H1 (cell line): ENCODE measurements at places on chromosomes 11 and 22.

DNA sequence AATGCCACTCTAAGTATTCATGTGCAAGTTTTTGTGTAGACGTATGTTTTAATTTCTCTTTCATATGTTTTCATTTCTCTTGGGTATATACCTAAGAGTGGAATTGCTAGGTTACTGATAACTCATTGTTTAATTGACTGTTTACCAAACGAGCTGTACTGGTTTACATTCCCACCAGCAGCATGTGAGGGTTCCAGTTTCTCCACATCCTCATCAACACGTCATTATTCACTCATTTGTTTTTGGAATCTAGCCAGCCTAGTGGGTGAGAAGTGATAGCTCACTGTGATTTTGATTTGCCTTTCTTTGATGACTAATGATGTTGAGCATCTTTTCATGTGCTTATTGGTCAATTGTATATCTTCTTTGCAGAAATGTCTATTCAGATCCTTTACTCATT lies 4.0 kb downstream of the ANKRD13D start:
- DNase-seq: no peak
- H3K36me3 ChIP-seq: peaks cover 10% of the 10 kb centered on the region; the same call in 1 of the 2 replicates
- H3K4me1 ChIP-seq: peaks cover 10% of the 10 kb centered on the region

DNA sequence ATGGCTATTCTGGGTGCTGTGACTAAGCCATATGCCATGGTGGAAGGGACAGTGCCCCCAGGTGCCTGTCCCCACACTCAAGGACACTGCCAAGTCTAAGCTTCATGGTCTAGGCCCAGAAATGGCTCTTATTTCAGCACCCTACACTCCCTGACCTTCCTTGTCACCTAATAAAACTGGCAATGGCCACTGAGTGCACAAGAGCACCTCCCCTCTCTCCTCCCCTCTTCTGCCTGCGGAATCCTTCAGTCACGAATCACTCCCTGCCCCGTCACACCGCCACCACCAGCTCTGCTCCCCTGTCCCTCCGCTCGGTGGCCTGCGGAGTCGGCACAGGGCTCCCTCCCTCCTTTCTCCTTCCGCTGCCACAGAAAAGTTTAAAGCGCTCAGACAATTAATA lies 19.0 kb upstream of the LMO1 start:
- no peaks in the 10 kb centered on the region for H3K36me3 ChIP-seq
- no peak overlapping the region for H3K27ac ChIP-seq
- H3K4me3 ChIP-seq: peak overlapping the region; percentile 35

DNA sequence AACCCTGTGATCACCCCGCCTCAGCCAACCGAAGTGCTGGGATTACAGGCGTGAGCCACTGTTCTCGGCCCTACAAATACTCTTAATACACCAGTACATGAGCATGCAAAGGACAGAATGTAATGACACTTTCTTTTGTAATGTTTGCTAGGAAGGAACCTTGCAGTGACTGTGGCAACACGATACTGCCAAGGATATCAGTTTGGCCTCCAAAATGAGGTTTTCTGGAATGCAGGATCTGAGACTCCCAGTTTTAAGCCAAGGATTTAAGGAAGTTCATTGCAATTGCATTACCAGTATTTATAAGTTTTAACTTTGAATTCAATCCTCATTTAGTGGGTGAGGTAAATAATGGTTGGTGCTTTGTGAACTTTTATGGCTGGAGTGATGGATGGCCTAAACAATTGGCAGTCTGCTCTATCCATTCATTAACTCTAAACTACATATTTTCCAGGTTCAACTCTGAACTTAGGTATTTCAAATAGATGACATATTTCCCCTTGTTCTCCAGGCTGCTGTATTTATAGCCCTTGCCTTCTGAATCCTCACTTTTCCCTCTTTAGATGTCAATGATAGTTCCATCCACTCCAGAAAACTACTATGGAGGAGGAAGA lies 330.3 kb downstream of the C11orf87 start:
- DNase-seq: no peak
- no peak overlapping the region for H3K27ac ChIP-seq
- H3K36me3 ChIP-seq: no peaks in the 10 kb centered on the region
- no peaks in the 10 kb centered on the region for H3K27me3 ChIP-seq
- H3K4me3 ChIP-seq: no peak overlapping the region

GRCh38 chr22:25800766-25801165 lies 58.8 kb downstream of the MYO18B start:
- H3K4me1 ChIP-seq: no peaks in the 10 kb centered on the region
- H3K36me3 ChIP-seq: no peaks in the 10 kb centered on the region
- DNase-seq: no peak
- H3K4me3 ChIP-seq: no peak overlapping the region

DNA sequence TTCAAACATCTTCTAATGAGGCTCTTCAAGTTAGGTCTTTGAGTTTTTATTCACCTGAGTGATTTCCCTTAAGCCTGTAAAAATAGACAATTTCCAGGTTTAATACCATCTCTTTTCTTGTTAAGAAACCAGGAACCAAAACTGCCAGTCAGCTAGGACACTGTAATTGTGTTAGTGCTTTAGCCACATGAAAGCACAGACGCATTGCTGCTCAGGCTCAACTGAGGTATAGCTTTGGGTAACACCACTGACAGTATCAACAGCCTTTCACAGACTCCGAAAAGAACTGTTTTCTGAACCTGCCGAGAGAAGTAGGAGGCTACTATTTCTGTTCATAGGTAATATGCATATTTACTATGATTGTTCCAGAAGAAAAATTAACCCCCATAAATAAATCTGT lies 768.7 kb downstream of the ETS1 start:
- H3K36me3 ChIP-seq: no peaks in the 10 kb centered on the region
- no peaks in the 10 kb centered on the region for H3K4me1 ChIP-seq
- no peaks in the 10 kb centered on the region for H3K27me3 ChIP-seq
- no peak overlapping the region for H3K4me3 ChIP-seq
- H3K27ac ChIP-seq: no peak overlapping the region

- H3K36me3 ChIP-seq: no peaks in the 10 kb centered on the region
- H3K27ac ChIP-seq: no peak overlapping the region
- no peak overlapping the region for H3K4me3 ChIP-seq
- H3K27me3 ChIP-seq: no peaks in the 10 kb centered on the region
- no peaks in the 10 kb centered on the region for H3K4me1 ChIP-seq
Observed at GRCh38 chr11:132734217-132734616, 798.1 kb downstream of the OPCML start.

GRCh38 chr11:114847306-114847975 lies 169.1 kb downstream of the NXPE2 start:
- no peaks in the 10 kb centered on the region for H3K36me3 ChIP-seq
- DNase-seq: no peak
- no peaks in the 10 kb centered on the region for H3K27me3 ChIP-seq

DNA sequence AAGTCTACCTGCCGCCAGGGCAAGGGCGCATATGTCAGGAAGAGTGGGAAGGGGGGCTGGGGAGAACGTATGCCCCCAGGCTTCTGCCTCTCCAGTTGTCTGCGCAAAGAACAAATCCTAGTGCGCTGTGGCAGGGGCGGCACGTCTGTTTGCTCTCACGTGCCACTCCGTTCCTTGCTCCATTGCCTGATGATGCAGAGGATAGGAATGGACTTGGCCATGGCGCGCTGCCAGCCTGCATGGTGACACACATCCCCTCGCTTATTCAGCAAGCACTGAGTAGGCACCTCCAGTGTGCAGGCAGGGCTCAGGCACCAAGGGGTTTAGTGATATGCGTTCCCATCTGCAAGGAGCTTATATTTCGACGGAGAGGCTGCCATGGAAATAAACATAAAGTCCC lies 45.4 kb upstream of the SLC22A12 start:
- peaks cover 2% of the 10 kb centered on the region for H3K27me3 ChIP-seq
- DNase-seq: no peak
- H3K27ac ChIP-seq: no peak overlapping the region
- no peaks in the 10 kb centered on the region for H3K36me3 ChIP-seq

DNA sequence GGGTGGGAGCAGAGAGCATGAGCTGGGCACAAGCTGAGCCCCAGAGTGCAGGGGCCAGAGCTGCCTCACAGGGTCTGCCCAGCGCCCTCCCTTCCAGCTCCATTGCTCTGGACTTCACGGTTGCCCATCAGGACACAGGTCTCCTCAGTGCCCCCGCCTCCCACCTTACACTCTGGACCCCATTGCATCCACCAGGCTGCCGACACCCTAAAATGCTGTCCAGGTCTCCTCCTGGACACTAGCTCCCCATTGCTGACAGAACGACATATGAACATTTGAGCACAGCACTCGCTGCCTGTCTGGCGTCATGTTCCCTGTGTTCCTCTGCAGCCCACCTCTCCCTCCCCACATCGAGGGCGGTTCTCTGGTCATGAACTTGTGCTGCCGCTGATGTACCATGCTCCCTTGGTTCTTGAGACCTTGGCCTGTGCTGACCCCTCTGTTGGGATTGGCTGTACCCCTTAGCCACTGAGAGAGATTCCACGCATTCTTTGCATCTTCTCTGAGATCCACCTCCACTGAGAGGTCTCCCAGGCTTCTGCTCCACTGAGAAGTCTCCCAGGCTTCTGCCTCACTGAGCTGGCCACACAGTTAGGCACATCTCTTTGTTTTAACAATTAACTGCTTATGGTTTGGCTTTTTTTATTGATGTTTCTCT lies 34.2 kb upstream of the NECTIN1 start:
- no peak for DNase-seq
- H3K27me3 ChIP-seq: no peaks in the 10 kb centered on the region
- no peak overlapping the region for H3K4me3 ChIP-seq
- no peaks in the 10 kb centered on the region for H3K36me3 ChIP-seq
- H3K4me1 ChIP-seq: peaks cover 5% of the 10 kb centered on the region; the same call in 1 of the 2 replicates

- H3K36me3 ChIP-seq: peaks cover 3% of the 10 kb centered on the region; the same call in 1 of the 2 replicates
- no peaks in the 10 kb centered on the region for H3K4me1 ChIP-seq
- no peak overlapping the region for H3K27ac ChIP-seq
- DNase-seq: no peak
- H3K4me3 ChIP-seq: no peak overlapping the region
Observed at GRCh38 chr22:37665487-37665886, 7.0 kb downstream of the PDXP start.

- H3K27ac ChIP-seq: no peak overlapping the region
- H3K27me3 ChIP-seq: no peaks in the 10 kb centered on the region
- DNase-seq: no peak
- no peak overlapping the region for H3K4me3 ChIP-seq
Observed at GRCh38 chr11:61032824-61033223, 61.3 kb downstream of the CD6 start.

GRCh38 chr11:34207487-34208180 lies 102.2 kb downstream of the NAT10 start:
- DNase-seq: no peak
- H3K27ac ChIP-seq: no peak overlapping the region
- no peaks in the 10 kb centered on the region for H3K36me3 ChIP-seq
- no peaks in the 10 kb centered on the region for H3K27me3 ChIP-seq
- H3K4me3 ChIP-seq: no peak overlapping the region

DNA sequence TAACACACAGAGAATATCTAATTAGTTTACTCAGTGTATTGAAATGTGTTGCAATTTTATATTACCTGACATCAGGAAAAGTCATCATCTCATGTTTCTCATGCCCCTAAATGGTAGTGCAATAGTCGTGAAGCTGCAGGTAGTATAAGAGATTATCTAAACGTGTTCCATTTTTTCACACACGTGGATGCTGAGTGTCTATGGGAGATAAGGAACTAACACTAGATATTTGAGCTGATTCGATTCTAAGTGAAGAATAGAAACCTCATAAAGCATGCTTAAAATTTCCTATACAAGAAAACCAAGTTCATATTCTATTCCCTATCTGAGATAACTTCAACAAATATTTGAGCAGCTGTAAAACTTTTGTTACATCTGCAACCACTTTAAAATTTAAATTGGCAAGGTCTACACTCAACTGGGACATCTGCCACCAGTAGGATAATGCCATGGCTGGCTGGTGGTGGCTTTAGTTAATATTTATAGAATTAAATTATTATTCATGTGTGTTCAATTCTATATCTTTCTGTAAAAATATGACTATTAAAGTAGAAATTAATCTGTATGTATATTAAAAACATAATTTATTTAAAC lies 388.8 kb downstream of the LUZP2 start:
- H3K27me3 ChIP-seq: no peaks in the 10 kb centered on the region
- no peak for DNase-seq
- no peak overlapping the region for H3K27ac ChIP-seq
- H3K36me3 ChIP-seq: no peaks in the 10 kb centered on the region
- no peaks in the 10 kb centered on the region for H3K4me1 ChIP-seq
- H3K4me3 ChIP-seq: no peak overlapping the region

GRCh38 chr11:13343067-13343466 lies 65.5 kb downstream of the BMAL1 start:
- DNase-seq: no peak
- H3K36me3 ChIP-seq: no peaks in the 10 kb centered on the region
- no peak overlapping the region for H3K4me3 ChIP-seq
- H3K4me1 ChIP-seq: no peaks in the 10 kb centered on the region; the same call in 1 of the 2 replicates

GRCh38 chr11:69135420-69136363 lies 20.0 kb upstream of the SMIM38 start:
- H3K4me3 ChIP-seq: no peak overlapping the region
- no peak overlapping the region for H3K27ac ChIP-seq
- no peak for DNase-seq
- H3K27me3 ChIP-seq: no peaks in the 10 kb centered on the region; the same call in 1 of the 2 replicates
- no peaks in the 10 kb centered on the region; the same call in 1 of the 2 replicates for H3K4me1 ChIP-seq

DNA sequence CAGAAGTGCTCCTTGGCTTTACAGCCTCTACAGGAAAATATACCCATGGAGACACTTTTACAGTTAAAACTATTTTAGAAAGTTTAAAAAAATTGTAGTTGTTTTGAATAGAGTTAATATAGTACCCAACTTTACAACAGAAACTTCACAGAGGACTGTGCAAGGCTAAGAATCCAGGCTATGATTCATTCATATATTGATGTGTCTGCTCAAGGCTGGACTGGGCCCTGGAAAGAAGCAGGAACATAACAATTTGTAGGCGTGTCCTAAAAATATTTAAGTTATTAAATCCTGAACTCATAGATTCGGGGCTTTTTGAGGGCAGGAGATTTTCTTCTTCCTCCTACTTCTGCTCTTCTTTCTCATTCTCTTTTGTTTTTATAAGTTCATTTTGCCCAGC lies 291.5 kb upstream of the CCDC179 start:
- H3K4me1 ChIP-seq: no peaks in the 10 kb centered on the region
- DNase-seq: no peak
- H3K27me3 ChIP-seq: no peaks in the 10 kb centered on the region
- no peak overlapping the region for H3K4me3 ChIP-seq
- H3K27ac ChIP-seq: no peak overlapping the region
- no peaks in the 10 kb centered on the region for H3K36me3 ChIP-seq

DNA sequence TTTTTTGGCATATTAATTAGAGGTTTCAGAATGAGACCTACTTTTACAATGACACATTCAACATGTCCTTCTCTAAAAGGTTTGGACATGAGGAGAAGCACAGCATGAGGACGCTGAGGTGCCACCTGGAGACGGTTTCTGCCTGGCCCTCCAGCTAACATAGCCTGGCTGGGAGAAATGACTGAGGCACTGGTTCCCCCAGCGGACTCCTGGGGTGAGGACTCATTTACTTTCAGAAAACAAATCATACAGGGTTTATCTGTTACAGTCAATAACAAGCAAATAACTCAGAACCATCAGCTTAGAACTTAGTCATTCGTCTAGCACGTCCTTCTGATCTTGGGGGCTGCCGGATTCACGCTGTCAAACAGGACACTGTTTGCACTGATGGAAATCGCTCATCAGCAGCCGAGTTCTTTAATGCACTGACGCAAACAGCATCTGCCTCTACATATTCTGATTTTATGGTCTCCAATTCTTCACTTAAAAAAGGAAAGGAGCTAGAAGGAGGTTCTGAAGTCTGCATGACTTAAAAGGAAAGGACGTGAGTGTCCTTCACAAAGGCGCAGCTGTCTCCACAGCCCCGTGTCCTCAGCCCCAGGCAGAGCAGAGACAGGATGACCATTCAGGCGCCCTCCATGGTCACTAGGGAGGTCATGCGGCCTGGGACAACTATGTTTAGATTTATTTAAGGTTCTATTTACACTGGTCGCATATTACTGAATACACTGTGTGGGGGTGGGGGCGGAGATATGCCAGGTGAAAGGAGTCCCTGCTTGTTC lies 44.2 kb downstream of the CERK start:
- no peak for DNase-seq
- H3K4me1 ChIP-seq: no peaks in the 10 kb centered on the region; the same call in 1 of the 2 replicates
- no peak overlapping the region for H3K27ac ChIP-seq
- no peaks in the 10 kb centered on the region for H3K27me3 ChIP-seq
